ENCODE measurements at places on chromosomes 5 and 9. TPM values are rescaled to one million over a fixed set of nuclear protein-coding genes. Genes with fewer than 3 reads are reported as not detected.

GRCh38 chr5:88881571-88881971, 1.4 kb downstream of the MEF2C start:
- peak; percentile 41 for DNase-seq

DNA sequence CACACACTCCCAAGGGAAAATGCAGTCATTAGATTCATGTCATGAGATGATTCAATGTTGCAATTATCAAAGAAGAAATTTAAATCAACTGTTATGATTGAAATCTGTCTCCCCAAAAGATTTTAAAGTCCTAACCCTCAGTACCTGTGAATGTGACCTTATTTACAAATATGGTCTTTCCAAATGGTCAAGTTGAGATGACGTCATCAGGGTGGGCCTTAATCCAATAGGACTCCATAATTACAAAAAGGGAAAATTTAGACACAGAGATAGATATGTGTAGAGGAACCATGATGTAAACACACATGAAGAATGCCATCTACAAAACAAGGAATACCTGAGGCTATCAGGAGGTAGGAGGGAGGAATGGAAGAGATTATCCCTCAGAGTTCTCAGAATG, 221.1 kb downstream of the ISL1 start:
- DNase-seq = no peak

The NRG2 gene
- 8.9 TPM for polyA plus RNA-seq

- DNase-seq = no peak
Observed at GRCh38 chr5:171055875-171056454, 194.1 kb downstream of the RANBP17 start.

- DNase-seq = no peak
Observed at GRCh38 chr9:4955836-4956235, 29.2 kb upstream of the JAK2 start.

DNA sequence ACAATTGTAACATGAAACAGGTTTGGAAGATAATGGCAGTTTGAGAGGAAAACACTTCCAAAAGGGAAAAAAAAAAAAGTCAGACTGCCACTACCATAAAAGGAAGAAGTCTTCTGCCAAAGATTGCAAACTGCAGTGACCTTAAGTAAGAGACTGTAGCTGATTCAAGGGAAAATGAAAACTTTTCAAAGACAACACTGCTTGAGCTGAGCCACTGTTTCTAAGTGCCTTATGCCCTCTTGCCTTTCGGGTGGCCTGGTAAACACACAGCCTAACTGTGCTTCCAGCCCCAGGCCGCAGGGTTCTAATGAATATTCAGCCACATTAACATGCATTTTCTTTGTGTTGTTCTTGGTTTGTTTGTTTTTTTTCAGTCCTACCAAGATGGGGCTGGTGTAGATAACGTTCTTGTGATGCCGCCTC, 354.6 kb downstream of the BNC2 start:
- DNase-seq = peak; percentile 71

- no peak for DNase-seq
Observed at GRCh38 chr5:160477266-160477970, 55.8 kb downstream of the PTTG1 start.

DNA sequence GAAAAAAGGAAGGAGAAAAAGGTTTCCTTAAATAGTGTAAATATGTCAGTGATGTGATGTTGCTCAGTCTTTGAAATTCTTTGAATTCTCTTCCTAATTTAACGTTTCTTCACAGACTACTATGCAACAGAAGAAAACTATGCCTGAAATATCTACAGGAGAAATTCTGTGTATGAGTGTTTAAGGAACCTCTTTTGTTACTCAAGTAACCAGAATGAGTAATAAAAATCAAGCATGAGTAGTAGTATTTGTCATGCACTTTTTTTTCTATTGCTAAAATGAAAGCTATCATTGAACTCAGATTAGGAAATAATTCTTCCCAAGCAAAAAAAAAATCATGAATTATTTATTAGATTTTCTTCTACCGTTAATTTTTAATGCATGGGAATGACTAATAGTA, 20.3 kb upstream of the THG1L start:
- DNase-seq = no peak

DNA sequence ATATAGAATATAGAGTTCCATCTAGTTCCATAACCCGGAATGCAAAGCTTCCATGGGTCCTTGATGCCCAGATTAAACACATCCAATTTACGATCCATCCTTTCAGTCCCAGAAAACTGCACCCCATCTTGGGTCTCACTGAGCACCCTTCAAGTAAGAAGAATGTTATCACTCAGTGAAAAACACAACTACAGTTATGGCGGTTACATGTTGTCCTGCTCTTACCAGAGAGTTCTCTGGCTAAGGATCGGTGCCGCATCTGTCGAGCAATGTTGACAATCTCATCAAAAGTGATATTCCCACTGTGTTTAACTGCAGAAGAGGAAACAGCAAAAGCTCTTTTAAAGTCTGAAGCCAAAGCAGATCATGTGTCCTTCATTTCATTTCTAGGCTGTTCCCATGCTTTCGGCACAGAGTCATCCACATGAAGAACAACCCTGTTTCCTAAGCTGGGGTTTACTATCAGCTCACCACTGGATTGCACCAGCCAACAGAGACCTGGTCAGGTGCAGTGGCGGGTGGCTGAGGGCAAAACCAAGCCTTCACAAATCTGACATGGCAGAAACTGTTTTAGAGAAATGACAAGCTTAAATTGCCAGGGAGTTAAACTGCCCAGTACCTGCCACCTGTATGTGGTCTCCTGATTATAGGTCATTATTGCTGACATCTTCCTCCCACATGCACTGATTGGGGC, 2.9 kb downstream of the RPL12 start:
- DNase-seq = no peak

DNA sequence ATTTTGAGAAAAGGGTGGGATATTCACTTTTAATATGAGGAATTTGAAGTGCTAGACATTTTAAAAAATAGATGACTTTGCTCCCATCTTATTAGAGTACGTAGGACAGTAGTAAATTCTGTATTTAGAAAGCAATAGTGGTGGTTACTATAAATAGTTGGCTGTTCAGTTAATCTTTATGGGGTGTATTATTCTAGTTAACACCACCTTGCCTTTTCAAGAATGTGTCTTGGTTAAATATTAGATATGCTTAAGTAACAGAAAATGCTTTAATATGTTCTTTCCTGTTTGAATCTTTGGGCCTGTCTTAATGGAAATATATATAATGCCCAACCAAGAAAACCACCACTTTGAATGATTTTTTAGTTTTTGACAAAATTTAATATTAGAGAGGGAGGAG, 608.7 kb upstream of the FAM174A start:
- no peak for DNase-seq

DNA sequence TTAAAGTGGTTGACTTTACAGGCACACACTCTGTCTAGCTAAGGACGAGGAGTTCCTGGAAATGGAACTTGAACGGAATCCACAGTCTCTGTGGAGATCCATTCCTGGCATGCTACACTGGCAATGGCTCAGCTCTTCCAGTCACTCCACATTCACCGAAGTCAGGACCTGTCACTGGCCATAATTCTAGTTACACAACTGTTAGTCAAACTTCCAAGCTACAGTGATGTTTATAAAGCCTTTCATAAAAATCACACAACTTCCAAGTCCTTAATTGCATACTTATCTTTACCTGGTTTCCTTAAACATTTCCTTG, 15.7 kb downstream of the CDC14B start:
- DNase-seq = no peak

DNA sequence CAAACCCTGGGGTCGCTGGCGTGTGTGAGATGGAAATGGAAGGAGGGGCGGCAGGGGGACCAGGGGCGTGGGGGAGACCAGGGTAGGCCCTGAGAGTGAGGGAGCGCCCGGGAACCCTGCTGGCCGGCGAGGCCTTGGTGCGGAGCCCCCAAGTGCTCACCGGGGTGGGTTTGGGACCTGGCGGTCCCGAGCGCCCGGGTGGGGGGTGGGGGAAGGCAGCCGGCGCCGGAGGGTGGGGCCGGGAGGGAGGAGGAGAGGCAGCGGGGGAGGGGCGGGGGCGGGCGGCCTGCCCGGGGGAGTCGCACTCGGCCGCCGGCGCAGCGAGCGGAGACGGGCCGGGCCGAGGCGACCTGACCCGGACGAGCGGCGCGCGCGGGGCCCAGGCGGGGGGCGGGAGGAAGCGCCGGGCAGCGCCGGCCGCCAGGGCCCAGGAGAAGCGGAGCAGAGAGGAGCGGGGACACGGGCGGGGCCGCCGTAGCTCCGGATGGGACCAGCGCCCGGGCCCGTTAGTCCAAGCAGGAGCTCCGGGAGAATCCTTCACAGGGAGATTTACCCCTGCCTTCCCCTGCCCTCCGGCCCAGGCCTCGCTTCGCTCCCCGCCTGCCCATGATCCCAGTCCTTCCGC, at the start of gene NPR2:
Gene NPR2 (plus strand): TSS at position 295 of the 625 bp plus-strand sequence. CDS start 818 bp downstream, outside the sequence.
- peak; percentile 42 for DNase-seq

DNA sequence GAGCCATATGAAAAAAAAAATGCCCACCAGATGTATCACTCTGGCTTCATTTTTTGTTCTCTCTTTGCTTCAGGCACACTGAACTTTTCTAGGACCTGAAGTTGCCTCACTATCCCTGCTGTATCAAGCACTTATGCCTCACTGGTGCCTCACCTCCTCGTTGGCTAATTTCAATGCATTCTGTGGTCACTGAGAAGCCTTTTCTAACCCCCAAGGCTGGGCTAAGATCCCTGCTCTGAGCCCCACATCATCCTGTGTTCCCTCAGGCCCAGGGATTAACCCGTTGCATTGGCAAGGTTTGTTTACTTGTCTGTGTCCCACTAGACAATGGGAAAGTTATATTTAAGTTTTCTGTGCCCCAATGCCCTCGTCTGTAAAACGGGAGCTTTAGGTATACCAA, 362.7 kb downstream of the OSTF1 start:
- no peak for DNase-seq

DNA sequence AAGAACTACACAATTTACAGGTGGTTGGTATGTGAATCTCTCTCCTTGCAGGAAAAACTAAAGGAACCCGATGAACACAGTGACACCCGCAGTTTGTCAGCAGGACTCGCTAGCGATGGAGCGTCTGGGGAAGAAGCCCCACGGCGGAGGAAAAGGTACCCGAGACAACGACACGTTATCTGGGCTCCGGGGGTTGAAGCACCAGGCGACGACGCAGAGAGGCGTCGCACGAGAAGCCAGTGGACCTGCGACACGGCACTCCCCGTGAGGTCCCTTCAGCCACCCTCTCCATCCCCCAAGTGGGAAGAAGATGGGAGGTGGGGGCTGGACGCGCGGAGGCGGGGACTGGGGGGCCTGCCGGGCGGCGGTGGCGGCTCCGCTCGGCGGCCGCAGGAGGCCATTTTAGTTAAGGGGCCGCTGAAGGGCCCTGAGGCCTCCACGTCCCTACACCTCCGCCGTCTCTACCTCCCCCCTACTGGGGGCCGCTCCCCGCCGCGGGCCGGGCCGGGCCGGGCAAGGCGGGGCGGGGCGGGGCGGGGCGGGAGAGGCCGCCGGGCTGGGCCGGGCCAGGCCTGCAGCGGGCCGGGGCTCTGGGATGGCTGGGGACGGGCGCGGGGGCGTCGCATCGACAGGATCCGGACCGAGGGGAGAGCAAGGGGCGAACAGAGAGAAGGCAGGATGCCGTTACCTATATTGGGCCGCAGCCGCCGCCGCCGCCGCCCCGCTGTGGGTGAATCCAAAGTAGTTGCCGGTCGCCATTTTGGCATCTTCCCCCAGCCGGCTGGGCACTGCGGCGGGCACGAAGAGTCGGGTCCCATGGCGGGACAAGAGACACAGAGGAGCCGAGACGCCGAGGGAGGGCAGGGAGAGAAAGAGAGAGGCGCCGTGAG, 754 bp downstream of the ZFR start:
- peak; percentile 32 for DNase-seq

DNA sequence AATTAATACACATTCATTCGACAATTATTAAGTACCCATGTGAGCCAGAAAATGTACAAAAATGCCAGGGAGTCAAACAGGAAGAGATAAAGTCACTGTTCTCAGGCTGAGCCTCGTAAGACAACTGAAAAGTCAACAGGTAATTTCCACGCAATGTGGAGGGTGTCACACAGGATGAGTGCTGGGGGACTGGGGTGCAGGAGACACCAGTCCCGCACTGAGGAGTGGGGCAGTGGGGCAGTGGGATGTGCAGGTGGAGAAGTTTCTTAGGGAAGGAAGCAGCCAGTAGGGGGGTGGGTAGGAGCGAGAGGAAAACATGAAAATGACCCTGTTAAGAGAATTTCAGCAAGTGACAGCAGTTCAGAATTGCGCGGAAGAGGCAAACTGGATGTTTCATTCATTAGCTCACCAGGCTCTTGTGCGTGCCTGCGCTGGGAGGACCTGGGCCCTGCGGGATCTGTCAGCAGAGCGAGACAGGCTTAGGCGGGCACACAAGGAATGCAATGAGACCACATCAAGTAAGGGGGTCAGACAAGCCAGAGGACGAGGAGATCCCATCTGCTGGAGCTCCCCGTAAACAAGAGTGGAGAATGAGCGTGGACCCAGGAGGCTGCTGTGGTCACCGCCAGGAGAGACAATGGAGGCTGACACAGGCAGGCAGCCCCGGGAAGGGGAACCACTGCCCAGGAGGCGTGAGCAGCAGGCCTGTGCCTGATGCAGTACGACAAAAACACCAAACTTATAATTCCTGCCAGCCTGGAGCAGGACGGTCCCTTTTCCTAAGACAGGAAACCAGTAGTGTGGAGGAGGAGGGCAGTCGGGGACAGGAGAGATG, 21.0 kb downstream of the CAMSAP1 start:
- no peak for DNase-seq

The ZBED3 gene
- 30.7 TPM for polyA plus RNA-seq

The TMEM232 gene
- polyA plus RNA-seq = 5.6 TPM

DNA sequence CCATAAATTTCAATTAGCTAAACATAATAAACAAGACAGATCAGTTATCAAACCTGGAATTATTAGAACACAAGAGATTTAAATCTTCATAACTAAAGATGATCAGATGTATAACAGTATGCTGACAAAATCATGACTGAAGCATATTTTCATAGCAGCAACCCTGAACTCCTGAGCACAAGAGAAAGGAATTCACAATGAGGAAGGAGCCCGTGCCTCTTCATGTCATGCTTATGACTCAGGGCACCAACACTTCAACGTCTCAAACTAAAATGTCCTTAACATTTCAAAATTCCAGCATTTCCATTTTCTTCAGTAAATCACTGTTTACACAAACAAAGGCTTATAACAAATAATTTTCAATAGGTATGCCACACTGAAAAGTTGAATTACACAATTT, 6.7 kb downstream of the AP3B1 start:
- DNase-seq = no peak

GRCh38 chr9:86669422-86669821, 277.9 kb downstream of the GAS1 start:
- no peak for DNase-seq

- no peak for DNase-seq
Observed at GRCh38 chr9:96448546-96449170, 1.3 kb upstream of the HABP4 start.
